ENCODE measurements at places on chromosomes 2 and 18.

DNA sequence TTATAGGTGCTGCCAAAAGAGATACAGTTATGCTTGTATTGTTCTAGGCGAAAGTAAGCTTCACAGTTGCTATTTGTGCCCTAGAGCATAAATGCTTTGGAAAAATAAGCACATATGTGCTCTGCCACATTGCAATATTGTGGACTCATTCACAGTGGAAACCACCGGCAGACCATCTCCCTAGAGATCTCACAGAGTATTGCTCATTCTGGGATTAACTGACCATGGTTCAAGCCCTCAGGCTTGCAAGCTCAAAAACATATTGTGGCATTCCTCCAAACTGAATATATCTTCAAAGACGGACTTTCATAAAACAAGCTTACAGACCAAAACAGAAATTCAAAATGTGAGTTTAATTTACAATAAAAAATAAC is 158.2 kb upstream of the CCDC150 start:
- no peak for DNase-seq

GRCh38 chr18:37453752-37454151 is 111.8 kb downstream of the CELF4 start:
- DNase-seq, result no peak

GRCh38 chr18:23756590-23757436 is 67.6 kb downstream of the LAMA3 start:
- no peak for DNase-seq

- no peak for DNase-seq
Measured at GRCh38 chr2:64867253-64867996, 121.8 kb upstream of the SLC1A4 start.

GRCh38 chr2:10475811-10476660 is 27.9 kb upstream of the ODC1 start:
- no peak for DNase-seq

GRCh38 chr2:197710424-197711042 is 5.4 kb downstream of the MARS2 start:
- DNase-seq, result no peak

- DNase-seq, result no peak
Measured at GRCh38 chr2:109460553-109461324, 153.0 kb downstream of the SEPTIN10 start.

DNA sequence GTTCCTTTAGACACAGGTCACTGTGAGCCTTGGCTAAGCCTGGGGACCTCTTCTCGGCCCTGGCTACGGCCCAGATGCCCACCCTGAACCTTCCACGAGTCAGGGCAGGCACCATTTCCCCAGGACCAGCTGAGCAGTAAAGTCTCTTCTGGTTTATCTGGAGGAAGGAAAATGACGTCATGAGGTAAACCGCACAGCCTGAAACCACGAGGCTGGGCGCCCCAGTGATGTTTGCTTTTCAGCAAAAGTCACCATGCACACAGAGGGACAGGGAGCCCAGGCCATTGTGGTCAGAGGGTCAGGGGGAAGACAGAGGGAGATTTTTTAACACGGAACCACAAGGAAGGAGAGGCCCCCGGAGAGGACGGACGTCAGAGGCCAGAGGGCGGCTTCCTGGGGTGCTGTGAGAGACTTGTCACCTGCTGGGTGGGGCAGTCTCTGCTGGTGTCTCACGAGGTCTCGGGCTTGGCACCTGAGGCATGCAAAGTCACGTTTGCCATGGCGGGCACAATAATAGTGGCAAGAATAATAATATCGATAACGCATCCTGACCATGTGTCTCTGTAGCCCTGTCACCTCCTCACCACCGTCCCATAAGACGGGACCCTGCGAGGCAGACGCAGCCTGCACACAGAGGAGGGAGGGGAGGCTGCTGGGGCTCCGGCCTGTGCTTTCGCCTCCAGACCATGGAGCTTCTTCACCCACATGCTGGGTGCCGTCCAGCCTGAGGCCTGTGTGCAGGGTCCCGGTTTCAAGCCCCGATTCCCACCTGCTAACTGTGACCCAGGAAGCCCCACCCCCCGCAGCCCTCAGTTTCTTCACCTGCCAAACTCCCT is 33.2 kb upstream of the FOSL2 start:
- DNase-seq, result no peak

- no peak for DNase-seq
Measured at GRCh38 chr2:200471324-200471848, 38.5 kb downstream of the KCTD18 start.

DNA sequence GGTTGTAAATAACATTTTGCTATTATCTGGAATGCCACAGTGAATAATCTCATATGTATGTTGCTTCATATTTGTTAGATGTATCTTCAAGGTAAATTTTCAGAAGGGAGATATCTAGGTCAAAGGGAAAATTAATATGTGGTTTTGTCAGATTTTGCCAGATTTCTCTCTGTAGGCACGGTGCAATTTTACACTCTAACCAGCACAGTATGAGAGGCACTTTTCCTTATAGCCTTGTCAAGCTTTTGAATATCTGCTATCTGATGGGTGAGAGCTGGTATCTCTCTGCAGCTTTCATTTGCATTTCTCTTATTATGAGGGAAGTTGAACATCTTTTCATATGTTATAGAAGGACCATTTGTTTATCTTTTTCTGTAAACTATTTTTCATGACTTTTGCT is 175.7 kb upstream of the PGAP1 start:
- no peak for DNase-seq

- no peak for DNase-seq
Measured at GRCh38 chr2:236133410-236134012, 34.7 kb downstream of the GBX2 start.

GRCh38 chr2:109609352-109610024 is 4.3 kb downstream of the SEPTIN10 start:
- no peak for DNase-seq

DNA sequence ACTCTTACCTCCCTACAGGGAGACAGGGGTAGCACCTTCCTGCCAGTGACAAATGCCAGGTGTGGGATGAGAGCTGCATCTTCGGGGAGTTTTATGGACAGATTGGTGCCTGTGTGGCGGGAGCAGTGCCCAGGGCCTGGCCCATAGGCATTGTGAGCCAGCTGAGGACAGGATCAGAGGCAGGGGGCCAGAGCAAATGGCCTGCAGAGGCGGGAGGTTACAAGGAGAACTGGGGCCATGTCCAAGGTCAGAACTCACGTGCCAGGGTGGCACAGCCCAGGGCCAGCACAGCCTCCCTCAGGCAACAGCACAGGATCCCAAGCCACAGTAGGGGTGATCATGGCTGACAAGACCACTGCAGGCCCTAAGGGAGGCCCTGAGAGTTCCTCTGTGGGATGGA is 40.2 kb upstream of the MCFD2 start:
- no peak for DNase-seq

GRCh38 chr2:236124182-236124893 is 43.8 kb downstream of the GBX2 start:
- DNase-seq, result no peak

DNA sequence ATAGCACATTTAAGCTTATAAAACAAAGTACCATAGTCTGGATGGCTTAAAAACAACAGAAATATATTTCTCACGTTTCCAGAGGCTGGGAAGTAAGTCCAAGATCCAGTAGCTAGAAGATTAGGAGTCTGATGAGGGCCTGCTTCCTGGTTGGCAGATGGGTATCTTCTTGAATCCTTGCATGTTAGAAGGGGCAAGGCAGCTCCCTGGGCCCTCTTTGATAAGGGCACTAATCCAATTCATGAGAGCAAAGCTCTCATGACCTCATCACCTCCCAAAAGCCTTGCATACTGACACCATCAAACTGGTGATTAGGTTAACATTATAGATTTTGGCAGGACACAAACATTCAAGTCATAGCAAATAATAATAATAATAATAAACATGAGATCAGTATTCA is 146.4 kb downstream of the CCDC102B start:
- DNase-seq, result no peak

DNA sequence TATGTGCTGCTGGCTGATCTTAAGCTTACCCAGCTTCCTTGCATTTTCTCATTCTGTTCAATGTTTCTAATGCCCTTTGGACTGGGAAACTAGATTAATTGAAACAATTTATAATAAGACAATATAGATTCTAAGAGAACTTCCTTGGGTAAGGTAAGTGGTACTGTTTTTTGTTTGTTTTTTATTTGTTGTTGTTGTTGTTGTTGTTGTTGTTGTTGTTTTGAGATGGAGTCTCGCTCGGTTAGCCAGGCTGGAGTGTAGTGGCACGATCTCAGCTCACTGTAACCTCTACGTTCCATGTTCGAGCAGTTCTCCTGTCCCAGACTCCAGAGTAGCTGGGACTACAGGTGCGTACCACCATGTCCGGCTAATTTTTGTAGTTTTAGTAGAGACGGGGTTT is 49.1 kb downstream of the CAB39 start:
- no peak for DNase-seq

DNA sequence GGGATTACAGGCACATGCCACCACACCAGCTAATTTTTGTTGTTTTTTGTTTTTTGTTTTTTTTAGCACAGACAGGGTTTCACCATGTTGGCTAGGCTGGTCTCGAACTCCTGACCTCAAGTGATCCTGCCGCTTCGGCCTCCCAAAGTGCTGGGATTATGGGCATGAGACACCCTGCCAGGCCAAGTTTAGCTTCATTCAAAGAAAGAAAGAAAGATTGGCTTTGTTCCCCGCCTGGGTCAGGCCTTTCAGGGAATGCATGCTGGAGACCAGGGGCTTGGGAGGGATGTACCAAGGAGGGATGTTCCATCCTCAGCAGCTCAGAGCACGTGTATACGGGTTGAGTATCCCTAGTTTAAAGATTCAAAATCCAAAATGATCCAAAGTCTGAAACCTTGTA is 283.0 kb downstream of the ALPK2 start:
- DNase-seq, result no peak

GRCh38 chr2:117360586-117360985 is 453.9 kb upstream of the DDX18 start:
- DNase-seq, result no peak

- DNase-seq, result no peak
Measured at GRCh38 chr2:171383134-171383533, 50.7 kb downstream of the METTL8 start.

DNA sequence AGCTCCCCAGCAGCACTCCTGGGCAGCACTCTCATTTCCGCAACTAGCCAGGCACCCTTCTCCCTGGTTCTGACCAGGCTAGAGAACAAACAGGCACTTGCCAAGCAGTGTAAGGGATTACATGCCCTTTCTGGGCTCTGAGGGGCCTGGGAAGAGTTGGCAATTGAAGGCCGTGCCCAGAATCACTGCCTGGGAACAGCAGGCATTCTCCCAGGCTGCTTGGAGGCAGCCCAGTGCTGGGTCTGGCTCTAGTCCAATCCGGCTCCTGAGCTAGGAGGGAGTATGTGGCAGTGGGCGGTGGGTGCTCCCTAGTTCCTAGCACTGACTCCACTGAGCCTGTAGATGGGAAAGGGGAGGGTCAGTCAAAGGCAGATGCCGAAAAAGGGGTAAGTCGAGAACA is 34.1 kb upstream of the SP3 start:
- DNase-seq, result no peak

- DNase-seq, result no peak
Measured at GRCh38 chr2:29660201-29660600, 261.2 kb downstream of the ALK start.

GRCh38 chr2:36912695-36913094 is 53.6 kb downstream of the STRN start:
- no peak for DNase-seq

GRCh38 chr2:172969166-172969565 is 106.5 kb upstream of the MAP3K20 start:
- DNase-seq, result no peak

- DNase-seq, result no peak
Measured at GRCh38 chr2:20214566-20215182, 10.3 kb downstream of the SDC1 start.

GRCh38 chr2:207166349-207167098 is 776 bp upstream of the KLF7 start:
- peak; percentile 29 for DNase-seq

GRCh38 chr2:225378984-225379383 is 20.5 kb upstream of the NYAP2 start:
- no peak for DNase-seq

DNA sequence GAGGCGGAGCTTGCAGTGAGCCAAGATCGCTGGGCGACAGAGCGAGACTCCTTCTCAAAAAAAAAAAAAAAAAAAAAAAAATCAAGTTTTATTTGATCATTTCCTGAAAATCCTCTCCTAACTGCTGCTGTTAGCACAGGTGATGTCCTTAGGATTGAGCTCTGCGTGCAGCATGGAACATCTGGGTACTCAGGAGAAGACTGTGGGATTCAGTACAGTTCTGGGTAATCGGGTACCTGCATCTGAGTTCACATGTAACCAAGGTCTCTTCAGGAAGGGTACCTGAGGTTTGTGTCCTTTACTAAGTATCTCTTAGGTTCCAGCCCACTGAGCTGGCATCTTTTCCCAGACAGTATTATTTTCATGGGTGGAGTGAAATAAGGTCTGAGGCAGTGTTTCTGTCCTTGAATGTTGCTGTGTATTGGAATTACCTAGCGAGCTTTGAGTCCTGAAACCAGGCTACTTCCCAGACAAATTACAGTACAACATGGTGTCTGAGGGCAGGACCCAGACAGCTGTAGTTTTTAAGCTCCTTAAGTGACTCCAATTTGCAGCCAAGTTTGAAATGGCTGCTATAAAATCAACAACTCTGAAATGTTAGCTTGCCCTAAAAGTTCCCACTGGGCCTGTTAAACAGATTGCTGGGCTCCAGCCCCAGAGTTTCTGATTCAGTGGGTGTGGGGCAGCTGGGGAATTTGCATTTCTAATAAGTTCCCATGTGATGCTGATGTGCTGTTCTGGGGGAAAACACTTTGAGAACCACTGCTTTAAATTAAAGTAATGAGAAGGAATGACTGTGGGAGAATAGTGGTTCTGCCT is 120.5 kb downstream of the PMAIP1 start:
- no peak for DNase-seq

- DNase-seq, result no peak
Measured at GRCh38 chr18:57771193-57771592, 31.9 kb downstream of the ATP8B1 start.

DNA sequence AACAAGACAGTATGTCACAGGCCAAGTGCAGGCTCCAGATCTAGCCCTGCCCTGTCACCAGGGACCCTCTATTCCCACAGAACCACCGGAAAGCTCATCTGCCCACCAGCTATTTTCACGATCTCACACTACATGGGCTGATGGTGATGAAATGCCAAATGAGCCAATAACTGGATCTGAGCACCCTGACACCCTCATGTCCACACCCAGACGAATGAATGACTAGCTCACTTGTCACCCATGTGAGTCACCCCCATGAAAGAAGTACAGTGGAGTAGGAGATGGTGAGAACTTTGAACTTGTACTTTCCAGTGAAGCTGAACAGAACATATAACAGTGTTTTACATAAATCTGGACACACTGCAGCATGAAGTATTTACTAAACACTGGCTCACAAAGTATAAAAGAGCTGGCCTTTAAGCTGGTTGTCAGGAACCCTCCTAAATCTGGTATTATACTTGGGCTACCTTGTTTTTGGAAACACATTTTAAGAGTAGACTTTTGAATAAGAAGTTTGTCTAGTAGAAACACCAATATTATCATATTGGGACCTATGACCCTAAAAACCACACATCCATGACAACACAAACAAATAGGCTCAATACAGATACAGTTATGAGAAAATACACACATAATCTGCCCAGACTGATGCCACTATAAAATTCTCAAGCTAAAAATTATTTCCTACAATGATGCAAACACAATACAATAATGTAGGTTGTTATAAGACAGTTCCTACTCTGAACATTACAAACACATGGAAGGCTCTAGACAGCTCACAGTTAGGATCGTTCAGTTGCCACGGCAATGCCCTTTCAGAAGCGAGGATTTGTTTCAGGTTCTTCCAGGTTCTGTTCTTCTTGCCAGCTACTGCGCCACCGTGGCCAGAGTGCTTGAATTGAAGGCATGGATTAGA is 19.0 kb downstream of the INO80C start:
- no peak for DNase-seq

GRCh38 chr2:10084223-10084865 is 4.1 kb upstream of the CYS1 start:
- no peak for DNase-seq

- no peak for DNase-seq
Measured at GRCh38 chr2:182608181-182608845, 107.7 kb upstream of the DNAJC10 start.

Data from esophagus squamous epithelium (tissue), 5 donors.